ENCODE measurements at places on chromosomes 12 and 14.

- no peak for ATAC-seq
These were observed 208.6 kb upstream of the TMTC1 start for GRCh38 chr12:29992366-29992765.

- ATAC-seq, result no peak
These were observed 6.8 kb downstream of the FIGNL2 start for GRCh38 chr12:51841727-51842126.

- ATAC-seq, result no peak
These were observed at the start of gene ACVRL1 for GRCh38 chr12:51907083-51907855. Gene ACVRL1, plus strand, starts transcription at chr12:51907504. Its CDS starts 4,971 bp downstream, at chr12:51912475.

DNA sequence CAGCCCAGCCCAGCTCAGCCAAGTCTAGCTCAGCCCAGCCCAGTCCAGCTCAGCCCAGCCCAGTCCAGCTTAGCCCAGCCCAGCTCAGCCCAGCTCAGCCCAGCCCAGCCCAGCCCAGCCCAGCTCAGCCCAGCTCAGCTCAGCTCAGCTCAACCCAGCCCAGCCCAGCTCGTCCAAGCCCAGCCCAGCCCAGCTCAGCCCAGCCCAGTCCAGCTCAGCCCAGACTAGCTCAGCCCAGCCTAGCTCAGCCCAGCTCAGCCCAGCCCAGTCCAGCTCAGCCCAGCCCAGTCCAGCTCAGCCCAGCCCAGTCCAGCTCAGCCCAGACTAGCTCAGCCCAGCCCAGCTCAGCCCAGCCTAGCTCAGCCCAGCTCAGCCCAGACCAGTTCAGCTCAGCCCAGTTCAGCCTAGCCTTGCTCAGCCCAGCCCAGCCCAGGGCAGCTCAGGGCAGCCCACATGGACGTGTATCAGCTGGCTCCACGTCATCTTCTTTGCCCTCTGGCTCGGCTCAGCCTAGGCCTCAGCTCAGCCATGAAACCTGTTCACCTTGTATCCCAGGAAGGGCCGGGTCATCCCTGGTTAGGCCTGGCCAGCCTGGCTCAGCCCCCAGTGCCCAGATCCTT is 185.6 kb downstream of the TMEM121 start:
- no peak for ATAC-seq

DNA sequence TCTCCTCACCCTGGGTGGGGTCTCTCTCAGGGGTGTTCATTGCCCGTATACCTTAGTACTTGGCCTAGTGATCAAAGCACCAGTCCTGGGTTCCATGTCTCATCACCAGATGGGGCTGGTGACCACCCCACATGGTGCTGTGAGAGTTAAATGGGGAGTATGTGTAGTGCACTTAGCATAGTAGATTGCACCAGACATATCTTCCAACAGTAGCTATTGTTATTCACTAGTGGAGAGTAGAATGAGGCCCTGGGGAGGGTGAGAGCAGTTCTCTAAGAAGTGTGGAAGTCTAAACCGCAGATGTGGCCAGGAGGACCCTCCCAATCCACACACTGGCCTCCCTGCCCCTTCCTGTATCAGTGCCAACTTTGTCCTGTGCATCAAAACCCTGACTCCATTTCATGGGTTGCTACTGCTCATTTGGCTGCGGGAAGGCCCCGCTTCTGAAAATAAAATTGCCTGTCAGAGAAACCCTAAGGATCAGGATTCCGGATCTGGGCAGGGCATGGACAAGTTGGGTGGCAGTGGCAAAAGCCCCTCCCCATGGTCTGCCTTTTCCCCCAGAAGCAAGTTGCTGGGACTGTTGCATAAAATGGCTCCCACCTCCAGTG is 4.4 kb downstream of the CD9 start:
- no peak for ATAC-seq
